ENCODE measurements at places on chromosomes 7 and 10. TPM values are rescaled to one million over a fixed set of nuclear protein-coding genes. Genes with fewer than 3 reads are reported as not detected.

- no peak for ATAC-seq
These were observed 73.5 kb upstream of the VIPR2 start for GRCh38 chr7:159218170-159218569.

The GNG11 gene
- 36.5 TPM for total RNA-seq

- no peak for ATAC-seq
These were observed 32.7 kb upstream of the SRGN start for GRCh38 chr10:69055241-69055640.

DNA sequence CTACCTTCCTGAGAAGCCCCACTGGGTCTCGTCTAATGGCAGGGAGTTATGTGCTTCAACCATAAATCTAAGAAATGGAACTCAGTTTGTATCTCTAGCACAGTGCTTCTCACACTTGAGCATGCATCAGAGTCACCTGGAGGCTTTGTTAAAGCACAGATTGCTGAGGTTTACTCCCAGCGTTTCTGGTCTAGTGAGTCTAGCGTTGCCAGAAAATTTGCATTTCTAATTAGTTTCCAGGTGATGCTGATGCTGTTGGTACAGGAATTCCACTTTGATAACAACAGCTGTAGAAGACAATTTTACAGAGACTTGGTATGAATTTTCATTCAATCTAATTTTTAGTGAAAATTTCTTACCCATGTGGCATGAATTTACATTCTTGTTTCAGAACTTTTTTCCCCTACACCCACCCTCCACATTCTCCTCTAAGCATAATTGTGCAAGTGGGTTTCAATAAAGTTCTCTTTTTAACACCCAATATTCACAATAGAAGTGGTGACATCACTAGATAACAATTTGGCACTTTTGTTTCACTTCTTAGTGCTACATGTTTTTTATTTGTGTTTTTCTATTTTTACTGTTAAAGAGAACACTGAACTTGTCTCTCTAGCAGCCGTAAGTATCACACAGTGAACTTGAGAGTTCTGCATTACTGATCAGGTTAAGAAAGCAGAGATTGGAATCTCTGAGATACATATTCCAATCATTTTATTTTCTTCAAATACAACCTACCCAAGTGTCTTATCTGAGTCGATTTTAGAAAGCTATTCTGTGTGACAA is 48.4 kb upstream of the BET1 start:
- ATAC-seq: no peak

The PDE6C gene
- not detected for total RNA-seq

The FAM25G gene
- total RNA-seq: not detected

The GARIN1A gene
- 0.25 TPM for total RNA-seq

GRCh38 chr7:140902303-140902953 is 22.3 kb downstream of the BRAF start:
- ATAC-seq: no peak

GRCh38 chr7:51209426-51209825 is 107.2 kb downstream of the COBL start:
- ATAC-seq: no peak

GRCh38 chr7:90518630-90519029 is 49.2 kb downstream of the PTTG1IP2 start:
- no peak for ATAC-seq

The STRIP2 gene
- total RNA-seq: 1.7 TPM

DNA sequence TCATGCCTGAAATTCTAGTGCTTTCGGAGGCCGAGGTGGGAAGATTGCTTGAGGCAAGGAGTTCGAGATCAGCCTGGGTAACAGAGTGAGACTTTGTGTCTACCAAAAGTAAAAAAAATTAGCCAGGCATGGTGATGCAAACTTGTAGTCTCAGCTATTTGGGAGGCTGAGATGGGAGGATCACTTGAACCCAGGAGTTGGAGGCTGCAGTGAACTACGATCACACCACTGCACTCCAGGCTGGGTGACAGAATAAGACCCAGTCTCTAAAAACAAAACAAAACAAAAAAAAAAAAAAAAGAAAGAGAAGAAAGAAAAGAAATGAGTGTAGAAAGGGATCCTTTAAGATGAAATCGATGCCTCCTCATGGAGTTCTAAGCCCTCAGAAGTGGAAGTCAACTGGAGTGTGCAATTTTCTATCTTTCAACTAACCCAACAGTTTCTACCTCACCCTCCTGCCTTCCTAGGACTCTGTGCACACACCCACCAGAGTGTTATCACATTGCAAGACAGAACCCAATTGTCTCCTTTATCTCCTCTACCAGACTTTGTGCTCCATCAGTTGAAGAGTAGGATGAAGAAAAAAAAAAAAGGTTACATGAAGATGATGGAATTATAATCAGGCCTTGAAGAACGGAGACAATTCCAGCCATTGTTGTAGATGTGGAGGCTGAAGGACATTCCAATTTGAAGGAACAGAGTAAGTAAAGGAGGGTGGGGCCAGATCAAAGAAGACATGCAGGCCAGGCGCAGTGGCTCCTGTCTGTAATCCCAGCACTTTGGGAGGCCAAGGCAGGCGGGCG is 26.9 kb downstream of the NYAP1 start:
- no peak for ATAC-seq

- no peak for ATAC-seq
These were observed 619.8 kb downstream of the LRMDA start for GRCh38 chr10:76051007-76051936.

GRCh38 chr7:123905714-123906113 is 19.3 kb upstream of the SPAM1 start:
- no peak for ATAC-seq

The CASP2 gene
- 12.8 TPM for total RNA-seq

DNA sequence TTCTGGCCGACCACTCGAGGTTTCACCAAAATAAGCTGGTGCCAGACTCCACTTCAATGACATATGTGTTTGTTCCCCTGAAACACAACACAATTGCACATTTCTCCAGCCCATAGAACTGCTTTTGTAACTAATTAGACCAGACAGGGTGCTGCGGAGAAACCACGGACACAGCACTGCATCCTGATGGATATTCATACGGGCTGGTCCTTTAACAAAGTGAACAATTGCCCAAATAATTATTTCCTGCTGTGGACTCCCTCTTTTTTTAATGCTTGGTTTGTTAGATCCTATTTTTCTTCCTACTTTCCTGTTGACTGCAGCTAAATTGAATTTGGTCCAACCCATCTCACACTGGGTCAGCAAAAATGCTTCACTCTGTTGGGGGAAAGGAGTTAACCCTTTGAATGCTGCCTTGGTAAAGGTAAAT is 198.6 kb upstream of the BMPER start:
- no peak for ATAC-seq

The IFIT1B gene
- not detected for total RNA-seq

DNA sequence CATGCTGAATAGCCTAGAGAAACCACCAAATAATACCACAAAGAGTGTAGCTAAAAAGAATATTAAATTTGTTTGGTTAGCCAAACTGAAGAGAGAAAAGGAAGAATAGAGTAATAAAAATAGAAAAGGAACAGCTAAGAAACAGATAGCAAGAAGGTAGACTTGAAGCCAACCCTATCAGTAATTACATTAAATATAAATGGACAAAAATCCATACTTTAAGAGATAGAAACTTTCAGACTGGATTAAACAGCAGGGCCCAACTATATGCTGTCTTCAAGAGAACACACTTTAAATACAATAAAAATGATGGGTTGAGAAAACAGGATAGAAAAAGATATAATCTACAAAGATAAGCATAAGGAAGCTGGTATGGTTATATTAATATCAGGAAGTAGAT is 31.2 kb downstream of the IL2RA start:
- ATAC-seq: no peak

GRCh38 chr10:74589851-74590250 is 236.5 kb upstream of the KAT6B start:
- ATAC-seq: no peak

GRCh38 chr7:32093415-32094408 is 23.5 kb upstream of the PDE1C start:
- peak; percentile 72 for ATAC-seq

GRCh38 chr7:121157885-121158590 is 169.5 kb downstream of the CPED1 start:
- ATAC-seq: no peak

The LRRD1 gene
- total RNA-seq: not detected

The FLNC gene
- 308 TPM for total RNA-seq

DNA sequence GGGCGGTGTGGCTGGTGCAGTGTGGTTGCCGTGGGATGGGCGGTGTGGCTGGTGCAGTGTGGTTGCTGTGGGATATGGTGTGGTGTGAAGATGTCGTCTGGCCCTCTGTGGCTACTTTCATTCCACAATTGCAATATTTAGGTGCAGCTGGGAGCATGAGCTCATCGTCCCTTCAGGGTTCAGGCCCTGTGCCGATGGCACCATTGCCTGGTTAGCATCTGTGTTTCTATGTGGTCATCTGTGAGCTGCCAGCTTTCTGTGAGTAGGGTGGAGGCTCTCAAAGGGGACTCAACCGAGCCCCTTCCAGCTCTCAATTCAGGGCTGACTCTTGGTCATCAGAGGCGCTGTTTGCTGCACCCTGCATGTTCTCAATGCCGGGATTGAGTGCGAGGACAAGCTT is 3.6 kb downstream of the ADGRA1 start:
- ATAC-seq: no peak

The RNF133 gene
- 14.0 TPM for total RNA-seq

- no peak for ATAC-seq
These were observed 59.8 kb upstream of the PTN start for GRCh38 chr7:137403353-137403695.

All from gastroesophageal sphincter (tissue), 4 donors.